ENCODE measurements at places on chromosomes 1 and 21.

DNA sequence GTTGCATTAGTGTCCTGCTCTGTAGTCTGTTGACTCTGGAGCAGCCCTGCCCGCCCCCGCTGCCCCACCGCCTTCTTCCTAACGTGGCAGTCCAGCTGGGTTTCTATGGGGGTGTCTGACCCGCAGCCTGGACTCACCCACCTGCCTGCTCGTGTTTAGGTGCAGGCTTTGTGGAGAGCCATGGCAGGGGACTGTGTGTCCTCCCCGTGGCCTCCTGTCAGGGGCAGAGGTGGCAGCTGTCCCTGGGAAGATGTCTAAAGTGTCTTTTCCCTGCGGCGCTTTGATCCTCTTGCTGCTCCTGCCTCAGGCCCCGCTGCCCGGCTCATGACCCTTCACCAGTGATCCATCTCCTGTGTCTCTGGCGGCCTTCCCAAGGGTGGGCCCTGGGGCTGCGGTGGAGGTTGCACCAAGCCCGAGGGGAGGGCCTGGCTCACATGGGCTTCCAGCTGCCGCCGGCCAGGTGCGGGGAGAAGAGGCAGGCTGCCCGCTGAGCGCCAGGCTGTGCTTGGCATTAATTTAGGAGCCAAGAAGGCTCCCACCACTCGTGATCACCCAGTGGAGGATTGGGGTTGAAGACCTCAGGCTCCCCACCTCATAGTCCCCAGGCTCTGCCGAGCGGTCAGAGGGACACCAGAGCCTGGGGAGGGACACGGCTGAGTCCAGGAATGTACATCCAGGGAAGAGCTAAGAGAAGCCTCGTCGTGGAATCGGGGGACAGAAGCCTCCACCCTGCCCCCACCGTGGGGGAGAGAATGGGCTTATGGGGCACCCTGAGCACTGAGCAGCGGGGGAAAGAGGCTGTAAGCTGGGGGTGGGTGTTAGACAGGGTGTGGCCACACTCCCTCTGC lies 44.1 kb downstream of the COL18A1 start:
- DNase-seq: no peak

- no peak for DNase-seq
Measured at GRCh38 chr1:58577654-58578030, 590 bp upstream of the TACSTD2 start.

- no peak for DNase-seq
Measured at GRCh38 chr1:116951200-116951935, 41.7 kb downstream of the PTGFRN start.

GRCh38 chr1:1373815-1374588 lies 1.0 kb downstream of the AURKAIP1 start:
- no peak for DNase-seq

GRCh38 chr1:35718492-35719336 lies at the start of gene C1orf216:
C1orf216 (minus strand) TSS chr1:35718884; CDS start chr1:35716321, 2,563 bp downstream.
- peak; percentile 71 for DNase-seq

DNA sequence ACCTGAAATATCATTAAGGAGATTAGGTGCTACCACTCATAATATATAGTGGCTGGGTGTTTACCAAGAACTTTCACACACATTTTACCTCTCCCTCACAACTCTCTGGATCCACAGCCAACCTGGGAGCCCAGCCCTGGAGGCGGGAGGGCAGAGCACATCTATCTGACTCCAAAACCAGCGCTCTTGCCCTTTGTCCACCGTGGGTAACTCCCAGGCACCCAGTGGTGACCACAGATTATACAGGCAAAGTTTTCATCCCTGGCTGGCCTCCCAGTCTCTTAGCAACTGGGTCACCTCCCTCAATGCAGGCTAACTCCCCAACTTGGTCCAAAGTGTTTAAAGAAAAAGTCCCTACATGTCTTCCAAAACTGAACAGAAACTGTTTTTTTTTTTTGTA lies 2.4 kb downstream of the PAQR7 start:
- no peak for DNase-seq

GRCh38 chr1:195335541-195335940 lies 1272.7 kb downstream of the KCNT2 start:
- DNase-seq: no peak

- no peak for DNase-seq
Measured at GRCh38 chr1:114997510-114998289, 31.9 kb upstream of the TSHB start.

DNA sequence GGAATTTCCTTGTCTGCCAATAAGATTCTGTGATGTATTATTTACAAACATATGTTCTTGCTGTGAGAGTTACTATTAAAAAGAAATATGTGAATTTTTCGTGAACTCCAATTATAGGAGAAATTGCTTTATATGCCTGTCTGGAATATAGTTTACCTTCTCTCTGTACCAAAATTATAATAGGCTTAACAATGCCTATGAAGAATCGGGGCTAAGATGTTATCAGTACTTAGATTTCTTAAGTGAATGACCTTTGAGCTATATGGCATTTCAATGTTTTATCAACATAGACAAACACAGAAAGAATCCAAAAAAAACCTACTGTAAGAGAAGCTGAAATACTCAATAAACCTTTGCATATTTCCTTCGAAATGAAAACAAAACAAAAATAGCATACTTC lies 323.1 kb upstream of the ADAMTS5 start:
- no peak for DNase-seq
